ENCODE measurements at places on chromosomes 16 and 17. TPM values are rescaled to one million over a fixed set of nuclear protein-coding genes. Genes with fewer than 3 reads are reported as not detected.

Gene PPL
- total RNA-seq = 98.8 TPM

- no peaks in the 10 kb centered on the region for H3K36me3 ChIP-seq
- H3K4me1 ChIP-seq = no peaks in the 10 kb centered on the region
- no peak for DNase-seq
- H3K27ac ChIP-seq = no peak overlapping the region
- H3K27me3 ChIP-seq = no peaks in the 10 kb centered on the region
Observed at GRCh38 chr16:28025631-28026030, 37.9 kb downstream of the GSG1L start.

GRCh38 chr16:89847940-89848297 lies 19.6 kb downstream of the SPIRE2 start:
- no peaks in the 10 kb centered on the region for H3K27me3 ChIP-seq
- H3K36me3 ChIP-seq = peaks cover 9% of the 10 kb centered on the region
- H3K27ac ChIP-seq = no peak overlapping the region
- DNase-seq = no peak

Gene ZNF469
- 6.2 TPM for total RNA-seq

DNA sequence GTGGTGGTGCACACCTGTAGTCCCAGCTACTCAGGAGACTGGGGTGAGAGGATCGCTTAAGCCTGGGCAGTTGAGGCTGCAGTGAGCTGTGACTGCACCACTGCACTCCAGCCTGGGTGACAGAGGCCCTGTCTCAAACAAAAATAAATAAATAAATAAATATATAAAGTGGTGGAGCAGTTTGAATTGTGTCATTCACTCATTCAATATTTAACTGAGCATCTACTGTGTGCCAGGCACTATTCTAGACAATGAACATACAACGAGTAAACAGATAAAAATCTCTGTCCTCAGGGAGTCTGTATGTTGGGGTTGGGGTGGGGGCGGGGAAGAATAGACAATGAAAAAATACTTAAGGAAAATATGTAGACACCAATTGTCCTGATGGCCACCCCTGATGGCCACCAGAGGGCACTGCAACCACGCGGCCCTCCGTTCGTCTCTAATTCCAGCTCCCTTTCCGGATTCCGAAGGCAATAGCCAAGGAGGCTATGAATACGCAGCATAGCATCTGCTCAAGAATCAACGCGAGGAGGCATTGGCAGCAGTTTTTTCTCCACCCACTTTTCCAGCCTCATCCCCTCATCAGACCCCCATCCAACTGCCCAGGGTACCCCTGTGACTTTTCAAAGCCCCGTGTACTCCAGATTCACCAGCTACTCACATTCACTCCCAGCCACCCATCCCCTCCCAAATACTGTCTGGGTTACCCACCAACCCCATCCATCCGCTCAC lies 21.4 kb downstream of the QPRT start:
- H3K4me1 ChIP-seq = peaks cover 9% of the 10 kb centered on the region
- no peak overlapping the region for H3K27ac ChIP-seq
- no peak overlapping the region for H3K4me3 ChIP-seq
- DNase-seq = peak; percentile 91
- H3K36me3 ChIP-seq = no peaks in the 10 kb centered on the region

- H3K27me3 ChIP-seq = no peaks in the 10 kb centered on the region
- no peak overlapping the region for H3K27ac ChIP-seq
- no peak overlapping the region for H3K4me3 ChIP-seq
- no peaks in the 10 kb centered on the region for H3K4me1 ChIP-seq
- DNase-seq = no peak
Observed at GRCh38 chr16:29987371-29988085, 7.9 kb downstream of the HIRIP3 start.

Data from stomach (tissue), 19 donors.